ENCODE measurements at places on chromosomes 7 and 10.

GRCh38 chr10:78851647-78852046, 217.1 kb upstream of the ZMIZ1 start:
- DNase-seq, result no peak

GRCh38 chr7:128035712-128036111, 4.5 kb upstream of the LRRC4 start:
- peak; percentile 56 for DNase-seq

DNA sequence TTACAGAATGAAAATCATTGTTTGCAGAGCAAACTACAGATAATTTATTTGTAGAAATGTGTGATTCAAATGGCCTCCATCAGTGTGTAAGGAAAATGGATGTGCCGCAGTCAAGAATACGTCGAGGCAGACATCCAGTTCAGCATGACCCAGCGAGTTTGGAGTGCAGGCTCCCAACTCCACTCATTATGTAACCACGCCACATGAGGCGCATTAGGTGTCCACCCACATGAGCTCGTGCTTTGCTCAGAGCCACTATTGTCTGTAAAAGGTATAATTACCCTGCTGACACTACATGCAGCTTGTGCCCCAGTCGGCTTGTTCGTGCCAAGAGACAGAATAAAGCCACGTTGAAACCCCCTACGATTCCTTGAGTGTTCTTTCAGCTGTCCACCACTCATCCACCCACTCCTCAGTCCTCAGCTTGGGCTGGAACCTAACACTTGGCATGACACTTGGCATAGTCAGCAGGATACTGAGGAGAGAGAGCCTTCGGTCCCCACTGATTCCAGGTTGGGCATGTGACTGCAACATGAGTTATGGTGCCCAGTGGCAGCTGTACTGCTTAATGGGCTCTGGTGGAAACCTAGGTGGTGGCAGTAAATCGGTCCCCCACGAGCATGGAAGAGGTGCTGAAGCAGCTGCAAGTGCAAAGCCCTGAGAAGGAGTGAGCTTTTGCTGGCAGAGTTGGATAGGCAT, 102.7 kb downstream of the BICC1 start:
- DNase-seq, result no peak

GRCh38 chr10:93181271-93182048, 107.8 kb downstream of the CYP26A1 start:
- DNase-seq, result no peak

- no peak for DNase-seq
Observed at GRCh38 chr7:49037346-49038210, 113.2 kb downstream of the CDC14C start.

DNA sequence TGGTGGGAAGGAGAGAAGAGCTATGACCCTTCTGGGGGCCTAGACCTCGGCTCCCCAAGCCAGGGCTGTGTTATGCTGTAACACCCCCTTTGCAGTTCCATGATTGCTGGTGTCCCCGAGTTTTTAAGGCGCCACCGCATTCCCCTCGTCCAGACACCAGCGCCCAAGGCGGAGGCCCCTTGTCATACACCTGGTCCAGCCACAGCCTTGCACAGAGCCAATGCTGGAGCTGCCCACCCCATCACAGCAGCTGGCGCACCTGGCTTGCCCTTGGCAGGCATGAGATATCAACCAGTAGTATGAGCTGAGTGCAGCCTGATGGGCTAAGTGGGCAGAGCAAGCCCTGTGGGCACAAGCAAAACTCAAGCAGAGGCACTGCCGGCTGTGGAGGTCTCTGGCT, 209.4 kb downstream of the SORCS1 start:
- DNase-seq, result no peak

GRCh38 chr7:90570373-90570959, 25.7 kb upstream of the CDK14 start:
- DNase-seq, result no peak

- DNase-seq, result no peak
Observed at GRCh38 chr10:69516796-69517195, 56.4 kb downstream of the NEUROG3 start.

GRCh38 chr10:103772096-103772845, 83.1 kb downstream of the SH3PXD2A start:
- peak; percentile 83 for DNase-seq

GRCh38 chr10:130078120-130078519, 32.5 kb downstream of the C10orf143 start:
- DNase-seq, result no peak

DNA sequence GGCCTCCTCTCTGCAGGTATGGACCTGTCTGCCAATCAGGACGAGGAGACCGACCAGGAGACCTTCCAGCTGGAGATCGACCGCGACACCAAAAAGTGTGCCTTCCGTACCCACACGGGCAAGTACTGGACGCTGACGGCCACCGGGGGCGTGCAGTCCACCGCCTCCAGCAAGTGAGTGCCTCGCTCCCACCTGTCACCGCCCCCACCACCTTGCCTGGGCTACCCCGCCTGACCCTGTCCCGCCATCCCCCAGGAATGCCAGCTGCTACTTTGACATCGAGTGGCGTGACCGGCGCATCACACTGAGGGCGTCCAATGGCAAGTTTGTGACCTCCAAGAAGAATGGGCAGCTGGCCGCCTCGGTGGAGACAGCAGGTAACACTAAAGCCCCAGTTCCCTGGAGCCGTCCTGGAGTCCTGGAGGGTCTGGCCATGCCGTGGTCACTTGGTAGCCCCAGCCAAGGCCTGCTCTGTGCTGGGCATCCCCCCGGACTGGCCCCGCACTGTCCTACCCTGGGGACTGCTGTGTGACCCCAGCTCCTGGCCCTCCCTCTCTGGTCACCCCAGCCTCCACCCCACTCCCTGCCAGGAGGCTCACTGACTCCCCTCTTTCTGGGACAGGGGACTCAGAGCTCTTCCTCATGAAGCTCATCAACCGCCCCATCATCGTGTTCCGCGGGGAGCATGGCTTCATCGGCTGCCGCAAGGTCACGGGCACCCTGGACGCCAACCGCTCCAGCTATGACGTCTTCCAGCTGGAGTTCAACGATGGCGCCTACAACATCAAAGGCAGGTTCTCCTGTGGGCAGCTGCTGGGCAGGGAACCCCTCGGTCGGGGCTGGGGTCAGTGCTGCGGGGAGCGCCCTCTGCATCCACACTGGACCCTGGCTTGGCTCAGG, 178.0 kb downstream of the RNF216 start:
- DNase-seq, result peak; percentile 26

- no peak for DNase-seq
Observed at GRCh38 chr10:120606051-120606764, 149.2 kb downstream of the PLPP4 start.

DNA sequence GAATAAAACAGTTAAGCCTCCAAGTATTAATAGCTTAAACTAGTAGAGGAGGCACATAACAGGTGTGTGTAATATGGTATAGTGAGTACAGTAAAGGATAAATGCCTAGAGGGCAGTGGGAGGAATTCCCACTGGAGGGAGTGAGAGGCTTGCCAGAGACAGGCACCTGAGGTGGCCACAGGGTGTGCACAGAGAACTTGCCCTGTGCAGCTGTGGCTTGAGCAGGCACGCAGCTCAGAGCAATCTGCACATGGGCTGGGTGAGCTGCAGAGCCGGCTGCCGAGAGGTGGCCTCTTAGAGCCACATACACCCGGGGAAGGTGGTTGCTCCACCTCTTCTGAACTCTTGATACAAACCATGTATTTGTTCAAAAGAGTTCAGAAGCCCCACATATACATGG, 237.1 kb downstream of the COBL start:
- no peak for DNase-seq

GRCh38 chr7:26293569-26294308, 2.1 kb downstream of the SNX10 start:
- DNase-seq, result peak; percentile 89

DNA sequence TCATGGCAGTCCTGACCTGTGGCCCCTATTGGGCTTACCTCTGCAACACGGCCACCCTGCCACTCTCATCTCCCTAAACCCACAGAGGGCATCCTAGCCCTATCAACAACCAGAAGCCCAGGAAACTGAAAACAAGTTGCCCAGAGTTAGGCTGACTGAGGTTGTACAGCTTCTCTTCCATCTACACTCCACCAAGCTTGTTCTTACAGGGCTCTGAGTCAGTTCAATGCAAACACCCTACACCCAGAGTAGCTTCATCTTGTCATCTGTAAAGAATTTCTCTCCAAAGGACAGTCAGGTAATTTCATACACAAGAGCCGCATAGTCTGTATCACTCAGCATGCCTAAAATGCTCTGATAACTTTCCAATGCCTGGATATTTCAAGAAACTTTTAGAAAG, 175.4 kb downstream of the ARID5B start:
- DNase-seq, result no peak

DNA sequence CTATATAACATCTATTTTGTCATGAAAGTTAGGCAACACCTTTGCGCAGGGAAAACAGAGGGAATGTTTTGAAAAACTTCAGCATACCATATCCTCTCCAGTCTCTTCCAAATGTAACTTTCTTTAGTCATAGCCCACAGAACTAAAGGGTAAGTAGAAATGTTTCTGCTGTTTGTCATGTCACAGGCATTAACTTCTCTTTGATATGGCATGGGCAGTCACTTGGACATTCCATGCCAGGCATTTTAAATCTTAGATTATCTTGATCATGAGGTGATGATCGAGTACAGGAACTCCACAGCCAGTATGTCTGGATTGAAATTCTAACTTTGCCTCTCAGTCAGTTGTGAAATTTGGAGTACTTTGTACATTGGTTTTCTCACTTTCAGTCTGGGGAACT, 27.5 kb upstream of the ETV1 start:
- no peak for DNase-seq

- no peak for DNase-seq
Observed at GRCh38 chr7:133625046-133625445, 372.2 kb downstream of the EXOC4 start.

- DNase-seq, result no peak
Observed at GRCh38 chr7:33044401-33044718, 18.2 kb downstream of the NT5C3A start.

DNA sequence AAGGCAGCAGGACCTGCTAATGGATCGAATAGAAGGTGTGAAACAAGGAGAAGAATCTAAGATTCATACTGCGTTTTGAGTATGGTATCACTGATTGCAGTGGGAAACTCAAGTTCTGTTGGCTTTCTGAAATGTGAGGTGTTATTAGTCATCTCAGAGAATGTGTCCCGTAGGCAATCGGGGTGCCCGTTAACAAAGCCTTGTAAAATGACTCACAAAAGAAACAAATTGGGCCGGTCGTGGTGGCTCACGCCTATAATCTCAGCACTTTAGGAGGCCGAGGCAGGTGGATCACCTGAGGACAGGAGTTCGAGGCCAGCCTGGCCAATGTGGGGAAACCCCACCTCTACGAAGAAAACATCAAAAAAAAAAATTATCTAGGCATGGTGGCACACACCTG, 118.2 kb upstream of the C7orf33 start:
- no peak for DNase-seq
